ENCODE measurements at places on chromosomes 4 and X.

DNA sequence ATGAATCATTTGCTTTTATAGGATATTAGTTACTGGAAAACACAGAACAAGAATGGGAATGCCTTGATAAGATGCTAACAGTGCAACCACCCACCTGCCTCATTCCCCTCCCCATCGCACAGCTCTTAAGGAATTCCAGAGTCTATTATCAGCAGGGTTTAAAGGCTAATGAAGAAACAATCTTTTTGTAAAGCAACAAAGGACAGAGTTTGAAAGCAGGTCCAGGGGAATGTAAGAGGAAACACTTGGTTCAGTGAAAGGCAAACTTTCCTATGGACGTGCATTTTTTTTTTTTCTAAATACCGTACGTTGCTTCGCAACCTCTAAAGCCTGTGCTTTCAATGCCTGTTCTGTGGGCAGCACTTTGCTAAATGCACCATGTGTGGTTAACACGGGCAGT, 92.5 kb downstream of the GPR50 start:
- no peak for DNase-seq

DNA sequence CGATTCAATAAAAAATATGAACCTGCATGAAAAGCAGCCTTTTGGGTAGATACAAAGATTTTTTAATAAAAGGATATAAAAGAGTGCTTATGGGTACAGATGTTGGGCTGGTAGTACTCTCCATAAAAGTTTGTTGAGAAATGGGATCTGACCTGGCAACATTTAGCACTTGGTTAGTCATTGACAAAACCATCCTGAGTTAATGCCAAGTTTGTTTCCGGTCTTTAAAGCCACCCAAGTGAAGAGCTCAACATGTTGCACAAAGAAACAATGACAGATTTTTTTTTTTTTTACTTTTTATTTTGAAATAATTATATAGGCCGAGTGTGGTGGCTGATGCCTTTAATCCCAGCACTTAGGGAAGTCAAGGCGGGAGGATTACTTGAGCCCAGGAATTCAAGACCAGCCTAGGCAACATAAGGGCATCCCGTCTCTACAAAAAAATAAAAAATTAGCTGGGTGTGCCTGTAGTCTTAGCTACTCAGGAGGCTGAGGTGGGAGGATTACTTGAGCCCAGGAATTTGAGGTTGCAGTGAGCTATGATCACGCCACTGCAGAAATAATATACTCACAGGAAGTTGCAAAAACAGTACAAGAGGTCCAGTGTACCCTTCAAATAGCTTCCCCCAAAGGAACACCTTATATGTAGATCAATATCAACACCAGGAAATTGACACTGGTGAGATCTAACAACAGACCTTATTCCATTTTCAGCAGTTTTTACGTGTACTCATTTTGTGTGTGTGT, 16.6 kb downstream of the CHST7 start:
- DNase-seq, result no peak

DNA sequence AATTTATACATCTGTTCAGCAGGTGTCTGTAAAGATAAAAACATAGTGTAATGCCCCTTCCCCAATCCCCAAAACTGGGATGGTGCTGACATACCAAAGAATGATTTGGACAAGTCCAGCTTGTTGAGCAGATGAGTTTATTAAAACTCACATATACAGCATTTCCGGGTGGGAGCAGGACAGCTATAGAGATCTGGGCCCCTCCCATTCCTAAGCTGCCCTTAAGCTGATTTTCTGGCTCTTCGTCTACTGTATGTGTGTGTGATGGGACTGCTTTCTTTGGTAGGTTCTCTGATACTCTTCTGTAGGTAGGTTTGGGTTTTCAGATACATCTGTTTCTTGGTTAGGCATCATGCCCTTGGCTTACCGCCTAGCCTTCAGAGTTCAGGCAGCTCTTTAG, 703.7 kb upstream of the PCDH10 start:
- no peak for DNase-seq

- no peak for DNase-seq
Measured at GRCh38 chrX:139200793-139201192, 329.7 kb upstream of the F9 start.

DNA sequence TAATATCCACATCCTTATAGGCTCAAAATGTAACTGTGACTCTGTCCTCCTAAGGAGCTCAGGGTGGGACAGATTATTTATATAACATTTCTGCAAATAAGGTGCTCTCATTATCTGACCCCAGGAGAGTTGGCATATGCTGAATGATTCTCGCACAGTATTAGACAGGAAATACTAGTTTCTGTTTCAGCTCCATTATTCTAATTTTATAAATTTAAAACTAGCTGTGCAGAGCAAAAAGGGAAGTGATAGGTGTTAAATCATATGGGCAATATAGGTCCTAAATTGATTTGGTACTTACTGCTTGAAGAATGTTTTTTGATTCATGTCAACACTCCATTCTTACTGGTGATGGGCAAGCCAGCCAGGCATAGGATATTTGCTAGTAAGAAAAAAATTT, 141.5 kb downstream of the GLRA2 start:
- DNase-seq, result no peak

- DNase-seq, result no peak
Measured at GRCh38 chr4:33831442-33832066, 2412.8 kb downstream of the ARAP2 start.

- DNase-seq, result no peak
Measured at GRCh38 chr4:124806403-124806802, 93.9 kb upstream of the ANKRD50 start.

GRCh38 chr4:31051565-31051964, 331.4 kb downstream of the PCDH7 start:
- no peak for DNase-seq

GRCh38 chr4:2222838-2223237, 19.1 kb downstream of the HAUS3 start:
- no peak for DNase-seq

GRCh38 chr4:11824566-11824965, 395.9 kb upstream of the HS3ST1 start:
- no peak for DNase-seq

DNA sequence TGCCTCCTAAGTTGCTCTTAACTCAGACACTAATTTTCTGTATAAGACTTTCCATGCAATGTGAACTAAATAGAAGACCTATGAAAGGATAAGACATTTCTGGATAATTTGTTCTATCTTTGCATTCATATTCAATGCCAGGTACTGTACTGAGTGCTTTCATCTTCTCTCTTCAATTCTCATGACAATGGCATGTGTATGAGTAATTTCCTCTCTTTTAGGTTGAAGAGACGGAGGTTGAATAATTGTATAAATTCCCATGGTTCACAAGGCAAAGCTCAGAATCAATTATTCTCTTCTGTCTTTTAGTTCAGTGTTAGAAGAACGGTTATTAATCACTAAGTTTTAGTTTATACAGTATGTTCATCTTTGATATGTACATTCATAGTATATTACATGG, 29.3 kb upstream of the CFAP299 start:
- DNase-seq, result no peak

DNA sequence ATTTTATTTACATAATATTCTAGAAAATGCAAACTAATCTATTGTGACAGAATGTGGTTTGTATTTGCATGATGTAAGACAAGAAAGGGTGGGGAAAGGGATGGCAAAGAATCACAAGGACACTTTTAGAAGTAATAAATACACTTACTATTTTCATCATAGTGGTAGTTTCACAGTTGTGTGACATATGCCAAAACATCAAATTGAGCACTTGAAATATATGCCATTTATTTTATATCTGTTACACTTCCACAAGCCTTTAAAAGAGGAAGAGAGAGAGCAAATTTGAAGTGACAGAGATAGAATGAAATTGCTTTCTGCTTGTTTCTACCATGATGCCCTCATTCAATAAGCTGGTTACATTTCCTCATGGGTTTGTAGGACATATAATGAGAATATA, 230.0 kb upstream of the NWD2 start:
- DNase-seq, result no peak

- DNase-seq, result peak; percentile 92
Measured at GRCh38 chr4:143335979-143336780, 496 bp upstream of the GAB1 start.

DNA sequence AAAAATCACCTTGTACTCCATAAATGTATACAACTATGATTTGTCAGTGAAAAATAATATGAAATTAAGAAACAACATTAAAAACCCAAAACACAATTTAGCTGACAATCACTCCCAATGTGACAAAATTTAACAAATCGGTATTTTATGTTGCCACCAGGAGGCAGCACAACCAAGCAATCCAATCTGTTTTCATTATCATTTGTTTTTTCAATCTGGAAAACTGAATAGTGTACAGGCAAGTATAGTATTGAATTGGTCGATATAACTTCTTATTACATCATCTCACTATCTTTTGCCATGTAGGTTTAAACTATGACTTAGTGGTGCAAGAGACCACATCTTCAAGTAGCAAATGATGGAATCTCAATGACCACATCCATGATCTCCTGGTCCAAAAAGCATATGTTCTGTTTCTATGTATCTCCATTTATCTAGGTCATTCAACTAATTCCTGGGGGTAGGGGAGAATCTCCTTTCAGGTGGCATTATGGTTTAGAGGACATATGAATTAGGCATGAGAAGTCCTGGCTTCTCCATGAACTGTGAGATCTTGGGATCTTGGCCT, 112.9 kb upstream of the AGA start:
- peak; percentile 23 for DNase-seq

- no peak for DNase-seq
Measured at GRCh38 chrX:106928227-106928626, 8.0 kb downstream of the CLDN2 start.

DNA sequence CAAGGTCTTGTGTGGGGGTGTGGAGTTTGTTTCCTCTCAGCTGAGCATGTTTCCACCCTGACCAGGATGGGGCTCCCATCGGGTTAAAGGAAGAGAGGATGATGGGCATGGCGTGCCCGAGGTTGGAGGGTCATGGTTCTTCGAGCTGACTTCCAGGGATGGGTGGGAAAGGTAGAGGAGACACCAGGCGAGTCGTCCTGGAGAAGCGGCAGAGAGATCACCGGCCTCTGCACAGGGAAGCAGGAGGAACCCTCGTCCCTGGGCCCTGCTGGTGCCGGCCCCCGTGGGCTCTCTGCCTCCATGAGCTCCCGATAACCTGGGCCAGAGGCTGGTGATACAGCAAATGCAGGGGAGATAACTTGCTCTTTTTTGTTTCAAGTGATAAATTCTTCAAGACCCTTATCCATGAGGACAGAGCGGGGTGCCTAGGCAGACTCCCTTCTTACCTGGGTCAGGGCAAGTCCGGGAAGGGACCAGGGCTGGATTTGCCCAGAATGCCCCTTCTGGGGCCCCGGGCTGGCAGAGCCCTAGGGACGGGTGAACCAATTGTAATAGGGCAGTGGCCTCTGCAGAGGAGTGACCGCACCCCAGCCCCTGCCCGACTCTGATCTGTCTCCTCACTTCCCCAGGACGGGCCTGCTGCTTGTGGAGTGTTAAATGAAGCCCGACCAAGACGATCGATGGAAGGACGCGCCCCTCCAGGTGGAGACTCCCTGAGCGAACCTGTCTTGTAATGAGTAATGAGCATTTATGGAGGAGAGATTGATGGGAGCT, 63.0 kb downstream of the CPZ start:
- DNase-seq, result no peak

DNA sequence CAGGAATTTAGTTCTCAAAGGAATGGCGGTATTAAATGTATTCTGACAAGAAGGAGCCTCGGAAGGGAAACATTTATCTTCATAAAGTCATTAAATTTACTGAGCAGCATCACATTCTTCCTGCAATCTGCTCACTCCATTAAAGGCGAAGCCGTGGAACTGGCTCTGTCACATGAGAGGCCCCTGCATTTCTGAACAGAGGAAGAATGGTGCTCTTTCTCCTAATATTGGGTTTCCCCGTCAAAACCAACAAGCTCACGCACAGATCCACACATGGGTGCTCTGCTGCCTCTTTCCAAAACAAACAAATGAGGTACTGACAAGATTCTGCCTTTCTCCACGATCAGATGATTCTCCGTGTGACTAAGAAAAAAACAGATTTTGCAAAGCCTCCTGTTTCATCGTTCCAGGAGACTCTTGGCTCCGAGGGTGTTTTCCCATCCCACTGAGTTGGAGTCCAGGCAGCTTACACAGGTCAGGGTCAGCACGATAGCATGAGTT, 191.2 kb downstream of the IDS start:
- DNase-seq, result no peak

DNA sequence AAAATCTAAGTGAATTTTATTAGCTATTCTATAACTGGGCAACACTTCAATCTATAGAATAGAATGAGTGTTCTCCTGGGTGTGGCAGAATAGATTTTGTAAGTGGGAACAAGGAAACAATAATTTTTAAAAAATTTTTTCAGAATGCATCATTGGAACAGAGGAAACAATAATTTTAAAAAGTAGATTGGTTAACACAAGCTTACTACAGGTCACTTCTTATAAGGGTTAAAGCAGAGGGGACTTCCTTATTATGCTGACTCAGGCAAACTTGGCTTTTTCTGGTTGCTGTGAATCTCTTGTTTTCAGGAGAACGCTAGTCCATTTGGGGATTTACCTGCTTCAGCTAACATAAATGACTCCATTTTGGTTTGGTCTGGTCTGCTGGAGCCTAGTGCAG, 52.5 kb downstream of the HOPX start:
- no peak for DNase-seq

DNA sequence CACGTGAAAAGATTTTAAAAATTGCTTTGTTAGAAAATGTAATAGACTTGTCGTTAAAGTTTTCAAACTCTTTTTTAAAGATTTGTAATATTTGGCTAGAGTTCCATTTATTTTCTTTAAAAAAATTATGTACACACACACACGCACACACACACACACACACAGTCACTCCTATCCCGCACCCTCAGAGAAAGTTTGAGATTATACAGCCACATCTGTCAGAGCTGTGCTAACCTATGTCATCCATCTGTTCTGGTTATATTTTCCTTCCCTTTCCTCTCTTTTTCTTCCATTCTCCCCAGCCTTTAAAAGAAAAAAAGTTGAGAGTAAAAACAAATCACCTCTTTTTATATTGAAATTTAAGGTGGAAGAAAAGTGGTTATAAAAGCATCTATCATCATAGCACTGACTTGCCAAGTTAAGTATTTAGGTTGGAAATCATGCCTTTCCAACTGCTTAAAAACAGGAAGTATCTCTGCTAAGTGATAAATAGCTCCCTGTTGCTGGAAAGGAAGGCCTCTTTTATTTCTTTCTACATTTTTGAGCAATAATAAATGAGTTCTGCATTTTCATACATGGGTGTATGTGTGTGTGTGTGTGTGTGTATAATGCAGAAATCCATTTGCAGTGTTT, 163.3 kb upstream of the SPRY1 start:
- DNase-seq, result peak; percentile 55

DNA sequence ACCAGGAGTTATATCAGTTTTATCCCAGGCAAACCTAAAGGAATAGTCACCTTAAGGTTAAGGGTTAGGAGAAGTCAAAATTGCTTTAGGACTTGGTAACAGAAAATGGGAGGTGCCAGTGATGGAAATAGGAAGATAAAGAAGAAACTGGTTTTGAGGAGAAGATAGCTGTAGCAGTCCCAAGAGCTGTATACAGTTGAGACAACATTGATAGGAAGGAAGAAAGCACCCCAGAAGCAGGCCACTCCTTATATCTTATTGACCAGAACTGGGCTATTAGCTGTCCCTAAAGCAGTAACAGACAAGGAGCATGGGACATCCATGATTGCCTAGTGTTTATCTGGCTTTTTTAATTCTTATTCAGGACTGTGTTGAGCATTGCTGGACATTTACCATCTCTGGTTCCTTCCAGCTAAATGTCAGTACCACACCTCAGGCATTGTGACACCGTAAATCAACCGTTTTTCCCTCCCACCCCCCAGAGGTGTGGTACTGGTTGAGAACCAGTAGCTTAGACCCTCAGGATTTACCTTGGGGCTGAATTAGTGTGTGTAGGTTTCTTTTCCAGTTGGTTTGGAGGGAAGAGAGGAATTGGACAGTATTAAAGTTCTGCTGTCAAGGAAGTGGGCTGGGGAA, 2.0 kb upstream of the PGRMC2 start:
- no peak for DNase-seq

- peak; percentile 33 for DNase-seq
Measured at GRCh38 chr4:173752610-173753230, 222.7 kb upstream of the HAND2 start.

Data from common myeloid progenitor, CD34-positive (primary cell).